Lower lobe of right lung (tissue), 2 donors: ENCODE measurements at places on chromosomes 6 and 20. TPM values are rescaled to one million over a fixed set of nuclear protein-coding genes. Genes with fewer than 3 reads are reported as not detected.

DNA sequence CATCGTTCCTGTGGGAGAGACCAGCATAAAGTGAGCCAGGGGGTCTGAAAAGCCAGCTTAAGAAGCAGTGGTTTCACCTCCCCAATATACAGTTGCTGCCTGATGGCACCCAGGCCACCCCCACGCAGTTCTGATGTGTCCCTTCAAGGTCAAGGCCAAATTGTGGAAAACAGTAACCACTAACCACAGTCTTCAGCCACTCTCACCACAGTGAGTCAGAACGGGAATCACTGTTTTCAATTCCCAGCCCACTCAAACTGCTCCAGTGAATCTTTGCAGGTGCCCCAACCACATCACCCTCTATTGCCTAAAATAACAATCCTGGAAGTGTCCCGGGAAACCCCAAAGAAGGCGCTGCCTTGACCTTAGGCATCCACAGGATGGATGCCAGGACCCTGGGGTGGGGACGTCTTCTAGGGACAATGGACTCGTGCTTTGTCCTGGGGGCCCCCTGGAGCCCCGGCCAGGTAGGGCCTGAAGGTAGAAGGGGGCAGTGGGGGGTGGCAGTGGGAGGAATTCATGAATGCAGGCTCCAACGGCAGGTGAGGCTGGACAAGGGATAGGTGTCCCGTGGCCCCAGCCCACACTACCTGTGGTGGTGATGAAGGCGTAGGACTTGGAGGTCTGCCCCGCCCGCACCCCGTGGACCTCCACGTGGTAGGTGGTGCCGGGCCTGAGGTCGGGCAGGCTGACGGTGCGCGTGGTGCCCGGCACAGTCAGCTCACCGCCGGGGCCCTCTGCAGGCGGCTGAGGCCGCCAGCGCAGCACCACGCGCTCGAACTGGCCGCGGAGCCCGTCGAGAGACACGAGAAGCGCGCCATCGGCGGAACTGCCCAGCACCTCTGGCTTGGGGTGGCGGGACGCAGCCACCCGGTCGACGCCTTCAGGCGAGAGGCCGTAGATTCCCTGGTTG lies 22.2 kb downstream of the TNXB start:
- no peak for DNase-seq
- H3K27me3 ChIP-seq: peaks cover 18% of the 10 kb centered on the region
- no peak overlapping the region for H3K4me3 ChIP-seq
- peaks cover 35% of the 10 kb centered on the region for H3K36me3 ChIP-seq
- peak overlapping the region; percentile 76 for H3K27ac ChIP-seq

DNA sequence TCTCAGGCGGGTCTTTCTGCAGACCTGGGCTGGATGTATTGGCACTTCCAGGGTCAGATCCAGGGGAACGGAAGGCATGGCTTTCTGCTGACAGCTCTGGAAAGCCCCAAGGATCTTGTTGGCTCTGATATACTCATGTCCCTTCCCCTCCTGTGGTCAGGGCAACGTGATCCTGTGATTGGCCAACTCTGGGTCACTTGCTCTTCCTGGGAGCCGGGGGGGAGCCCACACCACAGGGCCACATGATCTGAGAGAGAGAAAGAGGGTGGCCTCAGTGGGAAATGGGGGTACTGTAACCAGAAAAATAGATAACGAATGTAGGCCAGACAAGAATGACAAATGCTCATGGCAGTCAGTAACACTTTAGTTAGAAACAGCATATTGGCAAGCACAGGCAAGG lies 223.0 kb downstream of the NFATC2 start:
- DNase-seq: no peak
- no peak overlapping the region for H3K27ac ChIP-seq

DNA sequence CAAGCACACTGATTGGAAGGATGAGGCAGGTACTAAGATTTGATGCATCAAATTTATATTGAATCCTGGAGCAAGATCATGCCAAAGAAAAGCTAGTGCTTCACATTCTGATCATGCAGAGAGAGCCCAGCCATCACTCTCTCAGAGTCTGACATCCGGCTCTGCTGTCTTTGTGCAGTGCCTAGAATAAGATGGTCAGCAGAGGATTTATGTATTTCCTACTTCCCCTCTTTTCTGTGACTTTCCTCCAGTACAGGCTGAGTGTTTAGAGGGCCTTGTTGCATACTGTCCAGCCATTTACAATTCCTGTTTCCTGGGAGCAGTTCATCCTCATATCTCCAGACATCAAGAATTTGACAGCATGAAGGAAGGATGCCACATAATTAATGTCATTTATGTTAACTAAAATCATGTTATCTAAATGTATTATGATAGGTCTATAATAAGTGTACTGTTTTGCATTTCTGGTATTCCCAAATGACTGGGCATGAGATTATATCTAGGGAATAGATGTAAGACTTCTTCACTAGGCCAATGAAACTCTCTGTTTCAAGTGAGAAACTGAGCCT lies 167.6 kb downstream of the EPM2A start:
- no peak for DNase-seq
- H3K27ac ChIP-seq: no peak overlapping the region
- H3K4me3 ChIP-seq: no peak overlapping the region

DNA sequence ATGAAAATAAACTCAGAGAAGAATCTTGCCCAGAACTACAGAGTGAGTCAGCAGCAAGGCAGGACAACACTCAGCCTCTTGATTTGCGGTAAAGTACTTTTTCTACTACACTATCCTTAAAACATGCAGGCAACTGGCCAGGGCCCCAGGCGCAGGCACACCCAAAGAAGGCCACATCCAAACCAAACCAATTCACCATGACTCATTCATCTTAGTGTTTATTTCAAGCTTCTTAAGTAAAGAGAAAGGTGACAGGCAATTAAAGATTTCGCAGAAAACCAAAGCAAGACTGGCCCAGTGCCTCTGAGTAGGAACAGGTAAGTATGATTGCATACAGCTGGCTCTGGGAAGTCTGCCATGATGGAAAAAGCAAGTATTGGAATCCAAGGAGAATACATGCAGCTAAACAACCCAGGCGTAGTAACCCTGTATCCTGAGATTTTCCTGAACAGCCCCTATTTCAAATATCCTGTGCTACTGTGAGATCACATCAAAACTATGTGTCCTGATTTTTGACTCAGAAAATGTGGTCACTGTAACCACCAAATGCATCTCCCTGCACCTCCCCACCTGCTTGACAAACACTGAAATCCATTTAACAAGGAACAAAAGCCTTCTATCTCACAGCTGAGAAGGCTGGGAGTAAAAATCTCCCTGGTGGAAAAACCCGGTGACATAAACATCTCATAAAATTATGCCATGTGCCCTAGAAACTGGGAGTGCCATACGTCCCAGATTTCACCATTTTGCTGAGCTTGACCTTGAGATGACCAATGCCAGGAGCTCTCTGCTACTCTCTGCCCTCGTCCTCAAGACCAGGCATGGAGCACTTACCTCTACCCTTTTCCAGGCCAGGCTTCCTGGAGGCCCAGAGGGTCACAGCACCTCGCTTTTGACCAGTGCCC lies 12.4 kb downstream of the WFDC3 start:
- no peak overlapping the region for H3K4me3 ChIP-seq
- DNase-seq: peak; percentile 89
- H3K27me3 ChIP-seq: no peaks in the 10 kb centered on the region
- peak overlapping the region; percentile 74 for H3K27ac ChIP-seq
- no peaks in the 10 kb centered on the region for H3K36me3 ChIP-seq

DNA sequence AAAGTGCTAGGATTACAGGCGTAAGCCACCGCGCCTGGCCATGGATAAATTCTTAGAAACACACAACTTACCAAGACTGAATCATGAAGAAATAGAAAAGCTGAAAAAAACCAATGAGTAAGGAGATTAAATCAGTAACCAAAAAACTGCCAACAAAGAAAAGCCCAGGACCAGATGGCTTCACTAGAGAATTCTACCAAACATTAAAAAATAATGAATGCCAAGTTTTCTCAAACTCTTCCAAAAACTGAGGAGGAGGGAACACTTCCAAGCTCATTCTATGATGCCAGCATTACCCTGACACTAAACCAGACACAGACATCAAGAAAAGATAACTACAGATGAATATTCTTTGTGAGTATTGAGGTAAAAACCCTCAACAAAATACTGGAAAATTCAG lies 44.3 kb downstream of the USP49 start:
- H3K4me3 ChIP-seq: no peak overlapping the region
- H3K4me1 ChIP-seq: peaks cover 13% of the 10 kb centered on the region
- DNase-seq: no peak
- no peaks in the 10 kb centered on the region for H3K27me3 ChIP-seq
- H3K36me3 ChIP-seq: no peaks in the 10 kb centered on the region

DNA sequence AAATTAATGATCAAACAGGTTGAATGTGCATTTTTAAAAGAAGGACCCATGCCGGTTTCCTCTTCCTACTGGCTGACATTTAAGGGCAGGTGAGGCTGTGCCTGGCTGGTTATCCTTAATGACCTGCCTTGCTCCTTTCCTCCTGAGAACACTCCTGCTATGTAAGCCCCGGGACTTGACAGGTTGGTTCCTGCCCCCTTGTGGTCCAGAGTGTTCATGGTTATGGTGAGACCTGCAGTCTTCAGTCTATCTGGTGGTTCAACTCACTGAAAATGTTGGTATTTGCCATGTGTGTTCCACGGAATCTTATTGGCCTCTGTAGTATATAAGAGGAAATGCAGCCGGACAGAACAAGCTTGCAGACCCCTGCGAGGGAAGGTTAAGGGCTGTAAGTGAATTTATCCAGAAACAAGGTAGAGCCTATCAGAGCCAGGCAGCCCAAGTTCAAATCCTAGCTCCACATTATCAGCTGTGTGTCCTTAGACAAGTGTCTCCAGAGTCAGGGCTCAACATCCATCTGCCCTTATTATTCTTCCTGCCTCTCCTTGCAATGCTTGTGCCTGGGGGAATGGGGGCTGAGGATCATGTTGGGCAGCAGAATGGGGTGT lies 5.2 kb upstream of the BPIFA3 start:
- H3K36me3 ChIP-seq: no peaks in the 10 kb centered on the region
- no peak overlapping the region for H3K4me3 ChIP-seq
- DNase-seq: peak; percentile 58

GRCh38 chr6:107956586-107957307 lies 1.3 kb downstream of the SEC63 start:
- H3K27ac ChIP-seq: peak overlapping the region; percentile 94
- H3K4me3 ChIP-seq: peak overlapping the region; percentile 86
- H3K4me1 ChIP-seq: peaks cover 37% of the 10 kb centered on the region
- no peaks in the 10 kb centered on the region for H3K36me3 ChIP-seq

DNA sequence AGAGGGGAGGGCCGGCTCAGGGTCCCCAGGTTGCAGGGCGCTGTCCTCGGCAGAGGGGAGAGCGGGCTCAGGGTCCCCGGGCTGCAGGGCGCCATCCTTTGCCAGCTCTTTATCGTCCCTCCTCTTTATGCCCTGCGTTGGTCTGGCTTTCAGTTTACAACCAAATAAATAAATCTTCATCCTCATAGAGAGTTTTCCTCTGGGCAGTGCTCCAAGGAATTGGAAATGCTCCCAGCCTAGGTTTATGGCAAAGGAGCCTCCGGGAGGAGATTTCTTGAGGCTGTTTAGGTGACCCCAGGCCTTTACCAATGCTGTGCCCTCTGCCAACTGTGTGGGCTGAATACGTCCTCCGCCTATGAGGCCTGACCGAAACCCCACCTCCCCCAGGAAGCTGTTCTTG lies 60.2 kb downstream of the CHMP4B start:
- peak overlapping the region; percentile 35 for H3K4me3 ChIP-seq
- no peak overlapping the region for H3K27ac ChIP-seq
- H3K4me1 ChIP-seq: peaks cover 10% of the 10 kb centered on the region
- H3K27me3 ChIP-seq: no peaks in the 10 kb centered on the region

- no peaks in the 10 kb centered on the region for H3K27me3 ChIP-seq
- peaks cover 63% of the 10 kb centered on the region for H3K36me3 ChIP-seq
- no peak for DNase-seq
These were observed 1.1 kb downstream of the ATP5F1E start for GRCh38 chr20:59030911-59031563.

GRCh38 chr20:18839507-18840247 lies 26.1 kb downstream of the SCP2D1 start:
- H3K27ac ChIP-seq: no peak overlapping the region
- no peaks in the 10 kb centered on the region for H3K4me1 ChIP-seq
- H3K27me3 ChIP-seq: no peaks in the 10 kb centered on the region
- no peak overlapping the region for H3K4me3 ChIP-seq
- DNase-seq: no peak
- H3K36me3 ChIP-seq: no peaks in the 10 kb centered on the region

The TPX2 gene
- total RNA-seq: 1.9 TPM

The RIMS4 gene
- total RNA-seq: 3.5 TPM

The MYLK4 gene
- 0.56 TPM for total RNA-seq

The PACRG gene
- 5.5 TPM for total RNA-seq
